Mesothelial cell of epicardium (in vitro differentiated cells): ENCODE measurements at places on chromosomes 4 and X. TPM values are rescaled to one million over a fixed set of nuclear protein-coding genes. Genes with fewer than 3 reads are reported as not detected.

DNA sequence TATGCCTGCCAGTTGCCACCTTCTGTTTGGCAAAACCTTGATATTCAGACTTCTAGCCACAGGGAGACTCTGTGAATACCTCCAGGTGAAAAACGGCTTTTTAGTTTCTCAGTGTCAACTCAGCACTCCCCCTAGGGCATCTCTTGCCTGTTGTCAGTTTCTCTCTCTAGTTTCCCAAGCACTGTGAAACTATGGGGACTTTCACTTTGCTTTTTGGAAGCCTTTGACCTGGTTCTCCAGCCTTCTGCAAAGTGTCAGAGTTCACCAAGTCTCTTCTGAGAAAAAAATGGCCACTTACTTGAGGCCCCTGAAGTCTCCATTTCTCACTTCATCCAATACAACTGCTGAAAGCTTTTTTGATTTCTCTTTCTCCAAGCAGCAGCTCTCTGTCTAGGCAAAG is 521.5 kb downstream of the INPP4B start:
- no peak for DNase-seq

DNA sequence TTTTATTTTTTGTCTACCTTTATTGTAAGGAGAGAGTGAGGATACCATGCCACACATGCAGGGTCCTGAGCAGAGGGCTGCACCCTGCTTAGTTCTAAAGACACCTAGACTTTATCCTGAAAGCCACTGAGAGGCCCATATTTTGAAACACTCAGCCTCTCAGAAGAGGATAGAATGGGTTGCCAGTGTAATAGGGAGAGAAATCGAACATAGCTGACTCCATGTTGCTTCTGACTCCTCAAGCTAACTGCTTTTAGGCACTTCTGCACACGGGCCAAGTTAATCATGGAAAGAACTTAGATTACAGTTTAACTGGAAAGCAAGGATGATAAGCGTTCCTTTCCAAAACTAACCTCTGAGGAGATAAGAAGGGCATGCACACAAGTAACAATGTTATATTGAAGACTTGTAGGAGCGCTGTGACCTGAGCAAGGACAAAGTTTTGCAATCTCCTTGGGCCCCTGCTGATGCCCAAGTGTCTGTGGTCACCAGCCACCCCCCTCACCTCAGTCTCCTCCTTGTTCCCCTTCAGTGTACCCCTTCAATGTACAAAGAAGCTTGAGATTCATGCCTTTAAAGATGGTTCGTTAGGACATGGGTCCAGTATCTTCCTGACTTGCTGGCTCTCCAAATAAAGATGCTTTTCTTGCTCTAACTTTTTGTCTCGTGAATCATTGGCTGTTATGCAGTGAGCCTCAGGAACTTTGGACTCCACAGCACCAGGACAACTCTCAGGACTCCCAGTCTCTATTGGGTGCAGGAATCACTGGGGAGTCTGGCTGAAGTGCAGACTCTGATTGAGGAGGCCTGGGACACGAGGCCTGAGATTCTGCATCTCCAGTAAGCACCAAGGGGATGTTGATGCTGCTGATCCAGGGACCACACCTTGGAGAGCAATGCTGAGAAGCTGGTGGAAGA is 25.4 kb upstream of the CD99 start:
- DNase-seq: no peak

DNA sequence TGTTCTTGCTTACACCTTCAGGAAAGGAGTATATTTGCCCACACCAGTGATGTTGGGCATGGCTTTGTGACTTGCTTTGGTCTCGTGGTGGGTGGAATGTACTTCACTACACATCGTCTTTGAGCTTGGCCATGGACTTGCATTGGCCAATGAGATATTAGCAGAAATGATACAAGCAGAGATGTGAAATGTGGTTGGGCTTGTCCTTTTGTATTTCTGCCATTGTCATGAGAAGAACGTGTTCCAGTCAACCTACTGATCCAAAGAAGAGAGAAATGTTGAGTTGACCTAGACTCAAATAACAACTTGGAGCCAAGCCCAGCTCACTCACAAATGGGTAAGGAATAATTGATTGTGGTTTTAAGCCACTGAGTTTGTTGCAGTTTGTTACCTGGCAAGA is 138.4 kb upstream of the ARX start:
- DNase-seq: no peak

DNA sequence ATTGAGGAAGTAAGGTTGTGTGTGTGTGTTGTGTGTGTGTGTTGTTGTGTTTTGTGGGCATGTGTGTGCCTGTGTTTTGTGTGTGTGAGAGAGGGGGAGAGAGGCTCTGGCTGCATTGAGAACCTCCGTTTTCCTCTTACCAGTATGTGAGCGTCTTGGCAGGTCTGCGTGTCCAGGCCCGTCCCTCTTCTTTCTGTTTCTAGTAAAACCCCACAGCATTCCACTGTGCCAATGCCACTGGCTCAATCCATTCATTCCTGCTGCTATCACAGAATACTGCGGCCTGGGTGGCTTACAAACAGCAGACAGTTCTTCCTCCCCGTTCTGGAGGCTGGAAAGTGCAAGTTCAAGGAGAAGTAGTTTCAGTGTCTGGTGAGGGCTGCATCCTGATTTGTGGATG is 15.5 kb upstream of the HTRA3 start:
- DNase-seq: no peak

The RXFP1 gene
- 0.07 TPM in 1 of 3 replicates, not detected in the others for total RNA-seq

The GPC3 gene
- total RNA-seq: 837 to 864 TPM (median 859 TPM) in 3 replicates

The MAGEE1 gene
- 7.0 to 7.9 TPM (median 7.8 TPM) in 3 replicates for total RNA-seq

The GAB3 gene
- 0.29 to 0.67 TPM (median 0.38 TPM) in 3 replicates for total RNA-seq

The PRDM5 gene
- total RNA-seq: 23.6 to 30.2 TPM (median 29.1 TPM) in 3 replicates

The PCDH18 gene
- 112 to 127 TPM (median 121 TPM) in 3 replicates for total RNA-seq

The KANTR gene
- 26.2 to 31.5 TPM (median 29.0 TPM) in 3 replicates for total RNA-seq

The PPEF2 gene
- total RNA-seq: 0.07 TPM in 1 of 3 replicates, not detected in the others

The NPY2R gene
- 0.09 TPM in 1 of 3 replicates, not detected in the others for total RNA-seq
